ENCODE measurements at places on chromosomes 3 and 15.
A peak's percentile ranks its signal among the peaks of the same experiment; 100 is the strongest.

GRCh38 chr3:21484057-21484827 lies 266.8 kb downstream of the ZNF385D start:
- no peak for DNase-seq

DNA sequence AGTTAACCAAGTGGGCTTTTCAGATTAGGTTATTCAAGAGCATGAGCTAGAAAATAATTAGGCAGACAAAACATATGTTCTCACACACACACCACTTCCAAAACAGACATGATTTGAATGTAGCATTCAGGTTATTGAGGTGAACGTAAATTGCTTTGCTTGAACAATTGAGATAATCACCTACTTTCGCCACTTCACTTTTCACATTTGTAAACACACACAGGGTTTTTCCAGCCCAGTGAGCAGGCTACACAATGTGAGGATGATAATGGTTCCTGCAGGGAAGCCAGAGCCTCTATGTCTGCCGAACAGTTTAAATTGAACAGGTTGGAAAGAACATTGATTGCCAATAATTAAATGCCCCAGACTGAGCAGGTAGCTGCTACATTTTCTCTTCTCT lies 560.8 kb downstream of the OCA2 start:
- no peak for DNase-seq

- DNase-seq: peak; percentile 41
These were observed 55.0 kb upstream of the PRR23E start for GRCh38 chr3:127137757-127138536.

GRCh38 chr3:152109038-152109437 lies 159.7 kb upstream of the MBNL1 start:
- no peak for DNase-seq

DNA sequence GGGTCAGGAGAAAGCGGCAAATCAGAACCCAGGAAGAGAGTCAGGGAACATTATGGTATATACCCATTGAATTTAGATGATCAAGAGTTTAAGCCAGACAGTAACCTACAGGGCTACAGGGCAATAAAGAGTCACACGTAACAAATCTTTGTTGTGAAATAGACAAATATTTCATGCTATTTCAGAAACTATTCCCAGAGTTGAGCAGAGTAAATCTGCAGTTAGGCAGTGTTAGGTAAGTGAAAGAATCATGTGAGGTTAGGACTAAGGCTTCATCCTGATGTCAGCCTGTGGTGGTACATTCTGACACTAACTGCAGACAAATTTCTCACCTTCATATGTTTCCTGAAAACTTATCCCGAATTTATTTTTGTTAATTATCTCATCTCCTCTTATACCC lies 153.0 kb downstream of the UBE2E2 start:
- no peak for DNase-seq

- DNase-seq: no peak
These were observed 48.9 kb downstream of the PAK2 start for GRCh38 chr3:196788528-196788927.

DNA sequence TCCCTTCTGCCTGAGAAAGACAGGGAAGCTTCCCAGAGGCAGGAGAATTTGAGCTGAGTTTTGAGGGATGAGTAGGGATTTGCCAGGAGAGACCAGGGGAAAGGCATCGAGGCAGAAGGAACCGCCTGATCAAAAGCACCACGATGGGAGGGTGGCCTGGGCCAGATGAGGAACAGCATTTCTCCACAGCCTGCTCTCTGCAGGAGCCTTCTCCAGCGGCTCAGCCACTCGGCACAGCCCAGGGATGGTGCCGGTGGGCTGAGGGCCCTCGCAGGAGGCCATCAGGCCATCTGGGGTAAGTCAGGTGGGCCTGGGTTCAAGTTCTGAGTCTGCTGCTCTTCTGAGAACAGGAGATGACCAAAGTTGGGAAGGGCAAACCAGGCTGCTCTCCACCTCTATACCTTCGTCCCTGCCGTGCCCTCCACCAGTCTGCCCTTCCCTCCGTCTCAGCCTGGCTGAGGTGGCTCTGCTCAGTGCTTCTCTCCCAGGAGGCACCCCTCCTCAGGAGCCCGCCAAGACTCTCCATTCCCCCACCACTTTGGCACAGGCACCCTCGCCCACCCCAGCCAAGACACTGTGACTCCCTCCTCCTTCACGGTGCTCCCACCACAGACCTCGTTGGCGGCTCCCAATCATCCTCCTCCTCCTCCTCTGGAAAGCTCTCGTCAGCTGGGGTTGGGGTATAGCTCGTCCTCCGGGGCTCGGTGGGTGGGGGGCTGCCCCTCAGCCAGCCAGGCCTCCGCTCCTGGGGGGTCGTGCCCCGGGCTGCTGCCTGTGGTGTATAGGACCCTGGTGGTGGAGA lies 34.9 kb downstream of the GRIP2 start:
- peak; percentile 63 for DNase-seq

- DNase-seq: no peak
These were observed 140.9 kb downstream of the CHSY1 start for GRCh38 chr15:101110681-101111569.

DNA sequence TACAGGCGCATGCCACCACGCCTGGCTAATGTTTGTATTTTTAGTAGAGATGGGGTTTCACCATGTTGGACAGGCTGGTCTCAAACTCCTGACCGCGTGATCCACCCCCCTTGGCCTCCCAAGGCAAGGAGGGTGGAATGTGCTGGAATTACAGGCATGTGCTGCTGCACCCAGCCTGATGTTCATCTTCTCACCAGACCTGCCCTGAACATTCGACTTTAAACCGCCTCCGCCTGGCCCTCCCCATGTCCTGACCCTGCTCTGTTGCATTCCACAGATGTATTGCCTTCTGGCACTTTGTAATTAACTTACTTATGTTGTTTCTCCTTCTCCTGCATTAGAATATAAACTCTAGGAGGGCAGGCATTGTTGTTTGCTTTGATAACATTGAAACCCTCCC lies 102.1 kb downstream of the LINGO1 start:
- no peak for DNase-seq

DNA sequence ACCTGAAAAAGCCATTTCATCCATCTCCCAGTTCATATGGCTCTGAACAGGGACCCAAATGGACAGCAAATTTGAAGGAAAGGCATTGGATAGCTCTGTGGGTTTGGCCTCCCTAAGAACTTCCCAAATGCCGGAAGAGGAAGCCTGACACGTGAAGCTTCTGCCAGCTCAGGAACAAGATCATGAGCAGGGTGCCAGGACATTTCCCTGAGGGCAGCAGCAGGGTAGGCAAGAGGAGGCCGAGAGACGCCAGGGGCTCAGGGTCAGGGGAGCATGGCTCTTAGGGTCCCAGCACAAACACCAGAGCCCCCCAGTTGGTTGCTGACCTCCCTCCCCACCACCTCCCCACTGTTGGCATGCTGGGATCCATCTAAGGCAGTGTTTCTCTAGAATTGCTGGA lies 187.5 kb downstream of the MEGF11 start:
- no peak for DNase-seq

DNA sequence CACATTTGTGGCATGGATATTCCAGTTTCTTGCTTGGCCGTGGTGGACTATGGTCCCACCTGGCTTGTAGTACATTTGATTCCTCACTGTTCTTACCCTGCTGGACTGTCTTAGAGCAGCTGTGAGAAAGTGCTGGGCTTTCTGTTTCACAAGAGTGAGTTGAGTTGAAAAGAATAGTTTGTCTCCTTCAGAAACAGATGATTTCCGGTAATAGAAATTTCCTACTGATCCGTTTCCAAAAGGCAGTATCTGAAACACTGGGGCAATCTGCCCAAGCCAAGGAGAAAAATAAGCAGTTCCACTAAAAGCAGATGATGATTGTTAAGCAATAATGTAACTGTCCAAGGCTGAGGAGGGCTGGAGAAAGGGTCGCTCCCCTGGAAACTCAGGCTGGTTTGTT lies 96.0 kb downstream of the SUCLG2 start:
- no peak for DNase-seq

DNA sequence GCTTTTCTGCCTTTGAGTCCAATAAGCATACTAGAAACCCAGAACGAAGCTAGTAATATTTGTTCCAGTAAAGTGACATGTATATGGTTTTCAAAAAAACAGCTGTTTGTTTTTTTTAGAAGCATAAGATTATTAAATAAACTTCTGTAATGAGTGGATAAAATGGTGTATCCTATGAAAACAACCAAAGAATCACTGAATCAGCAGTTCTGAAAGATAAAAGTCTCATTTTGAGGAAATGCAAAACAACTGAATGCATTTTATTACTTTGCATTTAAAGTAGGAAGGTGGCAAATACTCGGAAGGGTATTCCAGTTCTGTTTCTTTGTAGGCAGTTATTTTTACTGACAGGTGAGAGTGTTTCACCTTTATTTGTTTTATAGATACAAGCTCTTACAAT lies 107.0 kb downstream of the CNTN4 start:
- no peak for DNase-seq

- DNase-seq: no peak
These were observed 255.2 kb downstream of the LSAMP start for GRCh38 chr3:116190095-116190494.

GRCh38 chr3:130682131-130682530 lies 64.5 kb downstream of the PIK3R4 start:
- DNase-seq: no peak

- no peak for DNase-seq
These were observed 52.1 kb upstream of the FGD5 start for GRCh38 chr3:14766428-14767244.

DNA sequence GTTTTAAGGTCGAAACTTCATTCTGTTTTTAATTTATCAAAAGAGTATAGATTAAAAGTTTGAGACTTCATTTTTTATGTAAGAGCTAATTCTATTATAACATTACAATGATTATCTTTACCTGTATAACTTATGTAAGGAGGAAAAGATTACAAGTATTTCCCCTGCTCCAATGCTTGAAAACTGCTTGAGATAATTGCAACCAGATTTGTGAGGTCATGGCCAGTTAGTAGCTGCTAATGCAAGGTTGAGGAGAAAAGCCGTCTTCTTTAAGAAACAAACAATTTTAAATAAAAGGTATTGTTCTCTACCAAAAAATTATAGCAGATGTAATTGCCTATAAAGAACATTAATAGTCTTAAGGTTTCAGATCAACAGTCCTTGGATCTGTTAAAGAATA lies 208.3 kb upstream of the UBE2E2 start:
- DNase-seq: no peak

- no peak for DNase-seq
These were observed 10.8 kb downstream of the BCL2L10 start for GRCh38 chr15:52101542-52102323.

GRCh38 chr15:64774037-64774628 lies 1.3 kb downstream of the RBPMS2 start:
- DNase-seq: no peak

GRCh38 chr15:27670486-27671209 lies 428.5 kb downstream of the OCA2 start:
- no peak for DNase-seq

DNA sequence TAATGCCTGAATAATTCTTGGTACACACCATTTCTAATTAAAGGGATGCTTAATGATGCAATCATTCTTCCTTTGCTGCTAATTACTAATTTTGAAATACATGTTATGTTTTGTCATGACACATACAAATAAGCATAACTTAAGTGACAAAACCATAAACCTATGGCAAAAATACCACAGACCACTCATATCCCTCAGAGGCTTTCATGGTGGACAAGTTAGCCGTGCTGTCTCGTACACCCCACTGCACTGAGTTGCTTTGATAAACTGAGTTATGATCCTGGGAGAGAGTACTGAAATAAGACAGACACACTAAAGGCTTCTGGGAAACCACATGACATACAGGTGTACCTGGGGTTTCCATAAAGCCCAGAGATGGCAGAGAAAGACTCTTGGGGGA lies 913.8 kb downstream of the FHIT start:
- DNase-seq: no peak

DNA sequence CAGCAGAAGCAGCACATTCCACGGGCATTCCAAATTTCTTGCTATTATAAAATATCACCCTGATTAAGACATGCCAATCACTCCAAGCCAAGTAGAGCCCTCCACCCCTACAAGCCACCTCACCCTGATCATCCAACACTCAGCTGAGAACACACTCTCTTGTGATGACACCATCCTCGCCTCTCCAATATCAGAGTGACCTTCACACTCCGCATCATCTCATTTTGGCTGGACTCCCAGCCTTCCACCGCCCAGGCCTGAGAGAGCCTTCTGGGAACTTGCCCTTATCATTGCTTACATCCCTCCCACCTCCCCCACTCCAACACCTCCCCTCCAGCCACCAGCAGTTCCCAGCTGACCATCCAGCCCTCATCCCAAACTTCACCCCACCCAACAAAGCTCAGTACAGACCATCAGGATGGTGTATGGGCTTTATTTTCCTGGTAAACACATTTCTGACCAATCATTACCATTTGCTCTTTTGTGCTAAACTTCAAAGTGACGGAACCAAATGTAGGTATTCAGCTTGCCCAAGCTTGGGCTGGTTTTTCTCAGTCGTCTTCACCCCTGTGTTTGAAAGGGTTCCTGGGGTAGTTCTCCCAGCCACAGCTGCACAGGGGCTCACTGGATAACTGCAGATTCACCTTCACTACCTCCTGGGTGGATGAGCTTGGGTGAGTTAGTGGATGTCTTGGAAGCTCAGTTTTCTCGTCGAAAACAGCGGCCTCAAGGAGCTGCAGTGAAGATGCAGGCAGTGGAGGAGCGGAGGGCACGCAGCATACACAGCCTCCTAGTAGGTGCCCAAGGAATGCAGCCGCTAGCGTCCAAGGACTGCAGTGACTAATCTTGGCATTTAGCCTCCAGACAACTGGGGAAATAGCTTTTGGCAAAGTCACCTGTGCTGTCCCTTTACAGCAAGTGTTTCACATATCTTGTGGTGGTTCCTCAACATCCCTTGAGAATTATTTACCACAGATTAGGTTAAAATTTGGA lies 115.1 kb downstream of the LIPC start:
- DNase-seq: peak; percentile 81

GRCh38 chr3:133169331-133170068 lies 131.3 kb downstream of the TMEM108 start:
- no peak for DNase-seq

DNA sequence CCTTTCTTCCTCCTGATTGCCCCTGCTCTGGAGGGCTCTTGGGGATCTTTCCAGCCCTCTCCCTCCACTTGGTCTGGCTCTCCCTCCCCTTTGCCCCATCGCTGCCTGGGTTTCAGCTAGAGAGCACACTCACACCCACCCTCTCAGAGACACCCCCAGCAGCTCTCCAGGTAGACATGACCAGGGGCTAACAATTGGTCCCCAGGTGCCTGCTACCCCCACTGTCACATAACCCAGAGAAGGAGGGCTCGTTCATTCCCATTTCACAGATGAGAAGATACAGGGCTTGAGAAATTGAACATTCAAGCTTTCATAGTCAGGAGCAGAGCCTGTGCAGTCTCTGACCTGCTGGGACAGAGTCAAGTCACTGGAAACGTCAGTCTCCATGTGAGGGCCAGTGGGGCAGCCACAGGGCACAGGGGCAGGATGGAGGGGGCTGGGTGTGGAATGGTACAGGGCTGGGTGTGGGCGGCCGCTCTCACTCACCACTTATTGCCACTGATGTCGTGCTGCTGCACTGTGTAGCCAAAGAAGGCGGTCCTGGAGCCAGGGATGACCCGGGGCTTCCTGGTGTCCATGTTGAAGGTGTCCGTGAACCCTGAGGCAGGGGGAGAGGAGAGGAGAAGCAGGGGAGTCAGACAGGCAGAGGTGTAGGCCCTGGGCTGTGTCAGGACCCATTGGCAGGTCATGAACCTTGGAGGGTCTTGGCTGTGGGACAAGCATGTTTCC lies 29.4 kb downstream of the ITGA11 start:
- peak; percentile 63 for DNase-seq
